Choroid plexus epithelial cell (primary cell): ENCODE measurements at places on chromosomes 6 and 20.

GRCh38 chr6:32462609-32463008, 22.9 kb downstream of the HLA-DRA start:
- no peak for DNase-seq

DNA sequence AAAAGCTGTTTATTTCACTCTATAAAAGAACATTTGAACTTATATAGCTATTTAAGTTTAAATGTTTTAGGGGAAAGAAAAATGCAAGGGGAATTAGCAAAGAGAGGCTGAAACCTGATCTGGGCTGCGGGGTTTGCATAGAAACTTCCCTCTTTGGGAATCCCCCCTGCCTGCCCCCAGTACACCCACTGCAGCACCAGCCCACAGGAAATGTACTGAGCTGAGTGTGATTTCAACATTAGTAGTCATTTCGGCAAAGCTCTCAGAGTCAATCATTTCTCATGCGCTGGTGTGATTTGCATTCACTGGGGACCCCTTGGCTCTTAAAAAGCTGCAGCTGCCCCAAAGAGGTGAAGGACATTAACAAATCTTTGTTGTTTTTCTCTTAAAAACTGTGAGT, 859.4 kb downstream of the MAFB start:
- no peak for DNase-seq

- DNase-seq = no peak
Observed at GRCh38 chr6:84017709-84018452, 15.7 kb upstream of the MRAP2 start.

GRCh38 chr6:18861204-18861603, 474.1 kb downstream of the RNF144B start:
- no peak for DNase-seq

- DNase-seq = peak; percentile 70
Observed at GRCh38 chr6:55941702-55942101, 66.3 kb upstream of the BMP5 start.

GRCh38 chr20:1818895-1819294, 76.3 kb upstream of the SIRPA start:
- no peak for DNase-seq

DNA sequence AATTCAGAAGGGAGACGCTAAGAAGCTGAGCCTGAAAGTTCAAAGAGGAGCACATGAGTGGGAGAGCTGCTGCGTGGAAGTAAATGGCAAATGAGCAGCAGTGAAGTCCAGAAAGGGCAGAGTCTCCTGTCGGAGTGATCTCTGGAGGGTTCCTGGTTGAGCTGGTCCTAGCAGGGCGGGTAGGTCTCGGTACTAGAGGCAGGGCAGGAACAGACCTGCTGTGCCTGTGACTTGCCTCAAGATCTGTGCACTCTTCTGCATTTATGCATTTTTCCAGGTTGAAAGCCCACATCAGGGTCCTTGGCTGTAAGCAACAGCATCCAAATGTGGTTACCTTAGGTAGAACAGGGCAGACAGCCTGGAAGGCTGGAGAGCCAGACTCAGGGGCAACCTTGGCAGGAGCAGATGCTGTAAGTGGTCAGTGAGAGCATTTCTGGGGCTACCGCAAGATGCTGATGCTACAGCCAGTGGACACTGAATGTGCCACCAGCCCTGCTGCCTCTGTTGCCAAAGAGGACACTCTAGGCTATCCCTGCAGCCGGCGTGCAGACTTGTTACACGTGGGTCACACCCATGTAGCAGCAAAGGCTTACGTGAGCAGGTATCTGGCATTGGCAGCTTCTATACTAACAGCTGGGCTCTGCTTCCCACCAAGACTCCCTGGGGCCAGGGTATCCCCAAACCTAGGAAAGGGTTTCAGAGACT, 8.4 kb downstream of the DUSP22 start:
- DNase-seq = no peak

DNA sequence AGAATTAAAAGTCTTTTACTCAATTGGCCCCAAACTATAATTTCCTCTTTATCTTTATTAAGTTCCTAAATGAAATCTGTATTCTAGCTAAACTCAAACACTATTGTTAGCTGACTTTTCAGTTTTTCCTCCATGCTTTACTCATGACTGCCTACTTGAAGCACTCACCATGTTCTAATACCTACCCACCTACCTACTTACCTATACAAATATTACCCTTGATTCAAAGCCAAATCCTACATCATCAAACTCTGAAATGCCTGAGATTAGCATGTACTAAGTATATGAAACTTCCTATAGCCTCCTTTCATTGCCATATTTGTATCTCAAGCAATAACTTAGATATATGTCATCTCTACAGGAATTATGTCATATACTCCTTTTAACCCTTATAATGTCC, 259.7 kb downstream of the HDGFL1 start:
- no peak for DNase-seq

GRCh38 chr20:9408422-9409300, 105.7 kb upstream of the LAMP5 start:
- peak; percentile 67 for DNase-seq

DNA sequence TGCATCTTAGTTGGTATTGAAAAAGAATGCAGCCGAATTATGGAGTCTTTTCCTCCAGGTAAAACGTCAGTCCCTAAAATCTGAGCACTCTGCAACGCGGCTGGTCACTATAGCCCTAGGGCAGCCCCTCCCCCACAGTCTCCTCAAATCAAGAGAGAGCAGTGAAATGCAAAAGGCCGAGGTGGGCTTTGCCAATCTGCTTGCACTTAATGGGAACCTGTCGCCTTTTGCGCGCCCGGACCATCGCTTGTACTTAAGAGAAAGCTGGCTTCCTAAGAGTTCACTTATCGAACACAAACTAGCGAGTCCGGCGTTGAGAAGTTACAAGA, 447 bp downstream of the MCM3 start:
- DNase-seq = peak; percentile 37

DNA sequence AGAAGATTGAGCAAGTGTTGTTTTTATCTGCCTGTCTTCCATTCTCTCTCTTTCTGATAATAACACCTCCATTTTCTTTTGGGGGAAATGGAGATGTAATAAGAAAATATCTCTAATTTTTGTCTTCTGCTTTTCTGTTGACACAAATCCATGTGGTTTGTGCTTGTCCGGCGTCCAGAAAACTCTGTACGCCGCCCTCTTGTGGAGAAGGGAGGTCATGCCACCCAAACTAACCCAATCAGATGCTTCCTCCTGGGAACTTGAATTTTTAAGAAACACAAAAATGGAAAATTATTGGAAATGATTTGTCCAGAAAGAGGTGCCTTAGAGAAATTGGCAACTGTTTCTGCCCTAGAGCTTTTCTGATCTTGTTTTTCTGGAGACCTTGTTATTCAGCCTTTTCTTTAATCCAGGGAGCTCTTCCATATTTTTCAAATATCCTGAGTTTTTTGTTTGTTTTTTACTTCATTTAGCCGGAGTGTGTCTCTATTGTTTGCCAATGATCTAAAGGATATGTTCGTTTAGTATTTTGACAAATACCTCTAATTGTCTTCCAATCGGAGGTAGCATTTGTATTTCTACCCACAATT, 17.8 kb upstream of the FNDC1 start:
- peak; percentile 83 for DNase-seq

DNA sequence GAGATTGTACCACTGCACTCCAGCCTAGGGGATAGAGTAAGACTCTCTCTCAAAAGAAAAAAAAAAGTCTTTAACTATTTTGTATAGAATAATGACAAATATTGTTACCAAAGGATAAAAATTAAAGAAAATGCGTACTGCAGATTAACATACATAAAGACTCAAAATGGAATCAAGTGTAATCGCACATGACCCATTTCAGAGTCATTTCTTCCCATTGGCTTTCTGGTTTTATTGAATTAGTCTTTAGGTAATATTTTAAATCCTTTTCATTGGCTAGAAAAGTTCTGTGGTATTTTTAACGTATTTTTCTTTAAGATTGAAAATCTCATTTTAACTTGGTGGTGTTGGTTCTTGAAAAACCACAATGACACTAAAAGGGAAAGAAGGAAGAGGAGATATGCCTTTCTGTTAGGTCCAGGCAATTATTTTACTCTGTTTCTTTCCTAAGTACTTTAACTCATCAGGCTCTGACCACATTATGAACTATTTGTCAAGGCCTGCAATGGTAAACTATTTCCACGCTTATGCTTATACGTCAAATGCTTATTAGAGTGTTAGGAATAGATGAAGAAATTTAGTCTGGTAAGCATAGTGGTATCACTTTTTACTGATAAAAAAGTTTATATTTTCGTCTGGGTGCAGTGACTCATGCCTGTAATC, 52.3 kb downstream of the PLEKHG1 start:
- peak; percentile 2 for DNase-seq

DNA sequence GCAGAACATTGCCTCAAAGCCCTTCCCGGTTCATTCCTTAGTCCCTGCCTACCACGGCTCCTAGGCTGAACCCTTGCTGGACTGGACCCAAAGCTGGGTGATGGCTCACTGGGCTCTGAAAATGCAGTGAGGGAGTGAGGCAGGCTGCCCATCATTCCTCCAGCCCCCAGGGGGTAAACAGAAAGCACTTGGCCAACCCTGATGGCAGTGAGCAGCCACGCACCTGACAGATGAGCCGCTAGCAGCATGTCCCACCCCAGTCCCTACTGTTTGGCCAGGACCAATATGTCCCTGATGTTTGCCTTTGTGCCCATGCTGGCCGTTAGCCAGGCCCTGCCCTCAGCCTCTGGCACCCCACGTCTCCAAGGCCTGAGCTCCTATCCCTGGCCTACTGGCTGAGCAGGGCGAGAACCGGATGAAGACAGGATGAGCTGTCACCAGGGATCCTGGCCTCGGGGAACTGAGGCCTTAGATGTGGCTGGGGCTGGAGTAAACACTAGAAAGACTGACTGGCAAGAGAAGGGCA, 19.4 kb upstream of the BAK1 start:
- no peak for DNase-seq

- DNase-seq = no peak
Observed at GRCh38 chr20:52748285-52748932, 223.7 kb upstream of the TSHZ2 start.

GRCh38 chr20:33653218-33653899, 8.8 kb upstream of the C20orf144 start:
- DNase-seq = peak; percentile 80

- DNase-seq = peak; percentile 96
Observed at GRCh38 chr6:134174672-134175531, 122.5 kb upstream of the SLC2A12 start.
